Small intestine (tissue), 16 donors: ENCODE measurements at places on chromosomes 11 and 22. TPM values are rescaled to one million over a fixed set of nuclear protein-coding genes. Genes with fewer than 3 reads are reported as not detected.
A peak's percentile ranks its signal among the peaks of the same experiment; 100 is the strongest.

Gene CYTH4
- 3.8 TPM for polyA plus RNA-seq

DNA sequence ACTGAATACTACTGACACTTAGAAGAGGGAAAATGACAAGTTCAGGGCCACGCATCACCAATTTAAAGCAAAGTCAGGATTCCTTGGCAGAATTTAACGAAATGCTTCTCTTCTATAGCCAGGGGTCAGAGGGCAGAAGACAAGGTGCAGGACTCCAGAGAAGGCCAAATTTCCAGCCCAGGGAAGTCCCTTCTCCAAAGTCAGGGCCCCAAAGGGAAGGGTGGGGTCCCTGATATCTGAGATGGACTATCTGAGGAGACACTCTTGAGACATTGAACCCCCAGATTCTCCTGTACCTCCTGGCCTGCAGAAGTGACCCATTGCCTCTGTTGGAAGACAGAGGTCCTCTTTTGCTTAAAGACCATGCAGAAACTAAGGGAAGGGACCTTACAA, 91.2 kb downstream of the RPS6KA4 start:
- H3K36me3 ChIP-seq: no peaks in the 10 kb centered on the region
- no peak overlapping the region for H3K4me3 ChIP-seq
- no peak overlapping the region for H3K27ac ChIP-seq

GRCh38 chr22:20238536-20238900, 29.6 kb downstream of the RTN4R start:
- H3K4me3 ChIP-seq: no peak overlapping the region
- peak overlapping the region; percentile 68 for H3K27ac ChIP-seq
- DNase-seq: peak; percentile 69
- no peaks in the 10 kb centered on the region for H3K36me3 ChIP-seq

DNA sequence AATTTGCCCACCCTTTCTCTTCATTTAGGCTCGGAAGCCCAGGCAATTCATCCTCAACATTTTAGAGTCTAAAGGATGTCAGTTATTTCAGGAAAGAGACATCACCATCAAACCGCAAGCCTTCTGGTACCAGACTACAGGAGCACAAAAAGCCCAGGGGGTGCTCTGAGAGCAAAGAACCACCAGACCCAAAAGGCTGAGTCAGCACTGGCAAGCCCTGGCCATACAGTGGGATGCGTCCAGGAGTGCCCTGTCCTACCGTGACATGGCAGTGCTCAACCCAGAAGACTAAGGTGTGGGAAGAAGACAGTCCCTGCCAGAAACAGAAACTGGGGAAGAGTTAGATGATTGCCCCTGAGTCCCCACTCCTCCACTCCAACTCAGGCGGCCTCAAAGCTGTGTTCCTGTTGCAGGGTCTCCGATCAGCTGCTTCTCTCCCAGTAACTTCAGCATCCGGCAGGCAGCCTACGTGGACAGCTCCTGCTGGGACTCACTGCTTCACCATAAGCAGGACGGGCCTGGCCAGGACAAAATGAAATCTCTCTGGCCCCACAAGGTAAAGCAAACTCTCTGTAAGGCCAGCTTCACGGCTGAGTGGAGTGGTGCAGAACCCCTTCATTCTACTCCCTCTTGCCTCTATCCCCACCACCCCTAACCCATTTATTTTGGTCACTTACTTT, 1.5 kb downstream of the PANX3 start:
- no peak overlapping the region for H3K4me3 ChIP-seq
- peaks cover 13% of the 10 kb centered on the region for H3K27me3 ChIP-seq
- no peak overlapping the region for H3K27ac ChIP-seq
- no peak for DNase-seq
- H3K36me3 ChIP-seq: no peaks in the 10 kb centered on the region
- no peaks in the 10 kb centered on the region for H3K4me1 ChIP-seq

Gene PAK1
- polyA plus RNA-seq: 64.0 TPM

- H3K4me3 ChIP-seq: no peak overlapping the region
- H3K27me3 ChIP-seq: peaks cover 1% of the 10 kb centered on the region
- no peak overlapping the region for H3K27ac ChIP-seq
- DNase-seq: no peak
- H3K36me3 ChIP-seq: no peaks in the 10 kb centered on the region
Measured at GRCh38 chr11:19614370-19614940, 98.2 kb upstream of the NAV2 start.

GRCh38 chr22:46349238-46349637, 13.7 kb downstream of the TRMU start:
- H3K4me3 ChIP-seq: no peak overlapping the region
- peaks cover 42% of the 10 kb centered on the region for H3K36me3 ChIP-seq
- no peak overlapping the region for H3K27ac ChIP-seq

DNA sequence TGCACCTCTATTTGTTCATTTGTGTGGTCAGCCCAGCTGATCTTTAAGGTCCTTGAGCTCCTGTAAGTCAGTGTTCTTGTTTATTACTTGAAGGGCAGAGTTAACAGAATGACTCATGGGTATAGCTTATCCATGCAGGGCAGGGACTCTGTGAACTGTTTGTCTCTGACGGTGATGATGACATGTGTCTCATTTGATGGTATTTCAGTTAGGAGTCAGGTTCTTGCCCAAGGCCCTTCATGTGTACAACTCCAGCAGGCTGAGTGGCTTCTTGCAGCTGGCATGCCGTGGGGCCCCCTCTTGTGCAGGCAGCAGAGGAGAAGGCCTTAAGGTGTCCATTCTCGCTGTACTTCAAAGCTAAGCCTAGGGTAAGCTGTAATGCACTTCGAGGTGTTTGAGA, 165.1 kb downstream of the DBX1 start:
- H3K4me1 ChIP-seq: peaks cover 19% of the 10 kb centered on the region
- no peaks in the 10 kb centered on the region for H3K36me3 ChIP-seq
- no peak overlapping the region for H3K27ac ChIP-seq

Gene CCDC87
- not detected for polyA plus RNA-seq

Gene OR56A1
- under 0.01 TPM for polyA plus RNA-seq

Gene MYO18B
- polyA plus RNA-seq: 0.45 TPM

DNA sequence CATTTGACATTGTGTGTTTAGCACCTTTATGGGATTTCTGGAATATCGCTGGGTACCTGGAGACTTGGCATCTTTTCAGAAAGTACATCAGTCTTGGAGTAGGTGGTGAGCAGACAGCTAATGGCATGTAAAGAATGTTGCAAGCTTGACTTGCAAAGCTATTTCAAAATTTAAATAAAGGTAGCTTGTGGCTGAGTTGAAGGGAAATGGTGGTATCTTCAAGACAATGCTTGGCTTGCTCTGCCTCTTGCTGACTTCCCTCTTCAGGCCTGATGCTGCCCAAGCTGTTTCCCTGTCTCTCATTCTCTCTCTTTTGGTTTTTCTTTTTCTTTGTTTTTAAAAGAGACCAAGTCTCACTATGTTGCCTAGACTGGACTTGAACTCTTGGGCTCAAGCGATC, 13.2 kb downstream of the ZNRF3 start:
- no peaks in the 10 kb centered on the region for H3K36me3 ChIP-seq
- H3K27ac ChIP-seq: no peak overlapping the region
- DNase-seq: no peak

- DNase-seq: no peak
- no peaks in the 10 kb centered on the region for H3K4me1 ChIP-seq
- no peak overlapping the region for H3K27ac ChIP-seq
- H3K27me3 ChIP-seq: no peaks in the 10 kb centered on the region
- H3K4me3 ChIP-seq: no peak overlapping the region
- no peaks in the 10 kb centered on the region for H3K36me3 ChIP-seq
Measured at GRCh38 chr11:105399511-105399910, 210.4 kb upstream of the GRIA4 start.

- no peak overlapping the region for H3K27ac ChIP-seq
- H3K27me3 ChIP-seq: no peaks in the 10 kb centered on the region
- H3K4me3 ChIP-seq: no peak overlapping the region
- no peaks in the 10 kb centered on the region for H3K36me3 ChIP-seq
- peak; percentile 74 for DNase-seq
- H3K4me1 ChIP-seq: no peaks in the 10 kb centered on the region
Measured at GRCh38 chr11:133934599-133935550, 21.9 kb downstream of the IGSF9B start.

DNA sequence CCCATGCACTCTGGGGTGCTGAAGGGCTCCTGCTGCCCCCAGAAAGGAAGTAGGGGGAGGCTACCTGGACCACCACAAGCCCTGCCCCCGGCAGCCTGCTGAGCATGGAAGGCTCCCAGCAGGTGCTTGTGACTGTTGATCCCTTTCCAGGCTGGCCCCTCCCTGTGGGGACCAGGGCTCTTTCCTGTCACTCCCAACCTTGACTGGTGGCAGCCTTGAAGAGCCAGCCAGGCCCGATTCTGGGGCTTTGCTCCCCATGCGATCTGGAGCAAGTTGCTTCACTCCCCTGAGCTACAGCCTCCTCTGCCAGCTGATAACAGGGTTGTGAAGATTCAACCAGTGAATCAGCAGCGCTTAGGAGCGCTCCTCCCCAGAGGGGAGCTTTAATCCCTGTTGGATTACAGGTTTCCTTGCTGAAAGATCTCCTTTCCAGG, 4.6 kb upstream of the CST6 start:
- peaks cover 2% of the 10 kb centered on the region for H3K4me1 ChIP-seq
- no peak for DNase-seq
- no peak overlapping the region for H3K4me3 ChIP-seq

GRCh38 chr11:103648670-103649400, 387.6 kb upstream of the DDI1 start:
- no peaks in the 10 kb centered on the region for H3K27me3 ChIP-seq
- no peaks in the 10 kb centered on the region for H3K36me3 ChIP-seq
- H3K4me3 ChIP-seq: no peak overlapping the region
- H3K4me1 ChIP-seq: no peaks in the 10 kb centered on the region
- no peak for DNase-seq

Gene DNHD1
- 8.4 TPM for polyA plus RNA-seq

Gene FGF3
- not detected for polyA plus RNA-seq

Gene GLYATL1B
- polyA plus RNA-seq: not detected

- DNase-seq: no peak
- H3K4me1 ChIP-seq: no peaks in the 10 kb centered on the region
- no peaks in the 10 kb centered on the region for H3K36me3 ChIP-seq
- no peaks in the 10 kb centered on the region for H3K27me3 ChIP-seq
- H3K4me3 ChIP-seq: no peak overlapping the region
Measured at GRCh38 chr11:113174882-113175281, 139.5 kb upstream of the TTC12 start.

Gene OR51E1
- not detected for polyA plus RNA-seq

DNA sequence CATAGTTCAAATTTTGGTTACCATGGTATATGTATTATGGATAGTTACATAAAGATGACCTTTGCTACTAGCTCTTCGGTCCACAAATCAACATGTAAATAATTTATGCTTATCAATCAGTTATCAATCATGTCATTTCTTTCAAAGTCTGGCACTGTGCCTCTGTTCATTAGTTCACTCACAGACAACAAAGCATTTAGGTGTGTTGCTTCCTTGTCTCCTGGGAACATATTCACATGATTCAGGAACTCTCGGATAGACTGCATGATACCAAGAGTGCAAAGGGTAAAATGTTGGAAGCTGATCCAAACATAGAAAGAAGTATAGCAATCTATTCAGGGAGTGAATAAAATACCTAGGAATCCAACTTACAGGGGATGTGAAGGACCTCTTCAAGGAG, 14.3 kb upstream of the ACRV1 start:
- H3K27ac ChIP-seq: no peak overlapping the region
- no peaks in the 10 kb centered on the region for H3K27me3 ChIP-seq
- no peaks in the 10 kb centered on the region for H3K4me1 ChIP-seq
